T-helper 17 cell (primary cell): ENCODE measurements at places on chromosomes 11 and 22. TPM values are rescaled to one million over a fixed set of nuclear protein-coding genes. Genes with fewer than 3 reads are reported as not detected.

- peak overlapping the region; percentile 94 for H3K4me3 ChIP-seq
- peaks cover 63% of the 10 kb centered on the region for H3K4me1 ChIP-seq
- DNase-seq: peak; percentile 45
- no peaks in the 10 kb centered on the region for H3K27me3 ChIP-seq
These were observed 1.8 kb downstream of the CD82 start for GRCh38 chr11:44566952-44567875.

DNA sequence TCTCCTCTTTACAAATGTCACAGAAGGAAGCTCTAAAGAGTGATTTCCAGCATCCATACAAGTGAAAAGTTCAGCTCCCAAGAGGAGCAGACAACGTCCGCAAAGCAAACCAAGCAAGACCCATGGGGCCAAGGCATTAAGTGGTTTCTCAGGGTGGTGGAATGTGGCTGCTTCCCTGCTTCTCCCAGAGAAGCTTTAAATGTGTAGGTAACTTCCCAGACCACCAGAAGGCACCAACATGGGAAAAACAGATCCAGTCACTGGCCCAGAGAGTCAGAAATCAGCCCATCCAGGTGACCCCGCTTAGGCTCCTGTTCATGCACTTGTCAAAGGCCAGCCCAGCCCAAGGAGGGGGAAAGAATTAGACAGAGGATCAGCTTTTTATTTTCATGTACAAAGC, 13.3 kb upstream of the PHF21A start:
- no peak overlapping the region for H3K4me3 ChIP-seq
- peaks cover 4% of the 10 kb centered on the region for H3K4me1 ChIP-seq
- no peak overlapping the region for H3K27ac ChIP-seq
- no peak for DNase-seq
- H3K36me3 ChIP-seq: no peaks in the 10 kb centered on the region
- peaks cover 4% of the 10 kb centered on the region for H3K27me3 ChIP-seq

DNA sequence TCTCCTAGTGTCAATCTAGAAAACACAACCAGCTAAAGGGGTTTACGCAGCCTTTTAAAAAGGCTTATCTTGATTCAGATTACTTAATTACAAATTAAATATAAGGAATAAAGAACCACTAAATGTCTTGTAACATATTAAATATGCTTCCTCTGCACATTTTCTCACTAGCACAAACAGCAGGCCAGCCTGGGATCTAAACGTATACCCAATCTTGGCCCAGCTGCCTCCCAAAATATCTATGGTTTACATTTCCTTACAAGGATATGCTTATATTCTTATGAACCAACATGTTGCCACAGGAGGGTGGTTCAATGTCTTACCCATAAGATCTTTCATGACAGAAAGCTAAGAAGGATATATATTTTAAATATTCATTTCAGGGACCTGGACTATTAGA, 7.7 kb downstream of the LGR4 start:
- no peak overlapping the region for H3K27ac ChIP-seq
- H3K4me1 ChIP-seq: no peaks in the 10 kb centered on the region
- no peaks in the 10 kb centered on the region for H3K36me3 ChIP-seq

GRCh38 chr22:41826430-41827383, 6.2 kb upstream of the SREBF2 start:
- no peak for DNase-seq
- no peaks in the 10 kb centered on the region for H3K27me3 ChIP-seq
- no peak overlapping the region for H3K27ac ChIP-seq
- H3K4me3 ChIP-seq: no peak overlapping the region

- H3K4me1 ChIP-seq: peaks cover 14% of the 10 kb centered on the region
- peak; percentile 6 for DNase-seq
- H3K27ac ChIP-seq: no peak overlapping the region
- H3K4me3 ChIP-seq: no peak overlapping the region
- peaks cover 57% of the 10 kb centered on the region for H3K27me3 ChIP-seq
- H3K36me3 ChIP-seq: peaks cover 5% of the 10 kb centered on the region
These were observed 663 bp downstream of the MRGPRG start for GRCh38 chr11:3217818-3218482.

Gene EHF
- total RNA-seq: 0.34 TPM
